ENCODE measurements at places on chromosomes 5 and 9.

DNA sequence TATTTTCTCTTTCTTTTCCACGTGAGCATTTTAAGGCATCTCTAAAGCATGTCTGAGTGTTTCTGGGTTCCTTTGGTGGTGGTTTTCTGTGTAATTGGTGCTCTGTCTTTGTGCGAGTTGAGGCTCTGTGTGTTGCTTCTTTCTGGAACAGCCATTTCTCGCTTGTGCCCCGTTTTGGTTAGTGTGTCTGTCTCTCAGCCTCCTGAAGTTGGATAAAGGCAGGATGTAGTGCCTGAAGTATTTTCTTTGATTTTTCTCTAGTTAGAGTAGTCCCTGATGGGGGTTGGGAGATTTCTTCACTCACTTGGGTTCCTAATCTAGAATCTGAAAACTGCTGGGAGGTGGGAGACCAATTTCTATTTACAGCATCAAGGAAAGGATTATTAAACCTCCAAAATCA lies 129.7 kb upstream of the TMEM161B start:
- DNase-seq = no peak

DNA sequence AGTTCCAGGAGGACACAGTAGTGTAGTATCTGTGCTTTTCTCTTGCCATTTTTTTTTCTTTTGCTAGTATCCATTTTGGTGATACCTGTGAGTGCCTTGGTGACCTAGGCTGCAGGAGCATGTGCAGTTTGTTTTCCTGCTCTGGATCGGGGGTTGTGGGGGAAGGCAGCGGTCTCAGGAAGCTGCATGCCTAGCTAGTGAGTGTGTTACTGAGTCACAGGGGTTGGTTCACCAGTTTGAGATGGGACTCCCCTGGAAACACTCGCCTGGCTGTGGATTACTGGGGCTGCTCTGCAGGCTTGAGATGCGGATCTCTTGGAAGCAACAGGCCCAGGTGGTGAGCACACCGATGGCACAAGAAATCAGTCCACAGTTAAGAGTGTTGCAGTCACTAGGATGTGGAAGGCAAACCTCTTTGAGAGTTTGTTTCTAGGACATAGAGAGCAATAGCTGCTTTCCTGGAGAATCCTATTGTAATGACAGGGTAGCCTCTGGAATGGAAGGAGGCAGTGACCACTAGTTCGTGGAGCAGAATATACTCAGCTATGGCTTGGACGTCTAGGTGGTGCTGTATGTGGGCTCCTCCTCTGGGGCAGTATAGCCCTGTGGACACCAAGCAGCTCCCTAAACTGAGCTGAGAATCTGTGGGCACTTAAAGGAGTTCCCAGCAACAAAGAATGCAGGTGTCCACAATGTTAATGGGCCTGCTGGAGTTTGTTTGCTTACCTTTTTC lies 20.0 kb upstream of the SPATA31E1 start:
- DNase-seq = no peak

DNA sequence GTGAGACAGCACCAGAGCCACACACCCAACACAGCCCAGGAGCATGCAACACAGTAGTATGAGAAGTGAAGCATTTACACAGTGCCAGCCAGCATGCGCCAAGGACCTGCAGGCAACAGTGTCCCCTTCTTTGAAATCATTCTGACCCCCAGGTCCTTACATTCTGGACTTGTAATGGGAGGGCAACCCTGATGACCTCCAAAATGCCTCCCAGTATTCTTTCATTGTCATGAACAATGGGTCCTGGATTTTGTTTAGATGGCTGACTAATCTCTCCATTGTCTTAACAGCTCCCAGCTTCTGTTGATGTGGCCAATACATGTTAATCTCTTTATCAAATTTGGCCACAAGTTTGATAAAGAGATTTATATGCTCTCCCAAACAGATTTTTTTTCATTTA lies 417.1 kb downstream of the DMRTA1 start:
- DNase-seq = no peak

DNA sequence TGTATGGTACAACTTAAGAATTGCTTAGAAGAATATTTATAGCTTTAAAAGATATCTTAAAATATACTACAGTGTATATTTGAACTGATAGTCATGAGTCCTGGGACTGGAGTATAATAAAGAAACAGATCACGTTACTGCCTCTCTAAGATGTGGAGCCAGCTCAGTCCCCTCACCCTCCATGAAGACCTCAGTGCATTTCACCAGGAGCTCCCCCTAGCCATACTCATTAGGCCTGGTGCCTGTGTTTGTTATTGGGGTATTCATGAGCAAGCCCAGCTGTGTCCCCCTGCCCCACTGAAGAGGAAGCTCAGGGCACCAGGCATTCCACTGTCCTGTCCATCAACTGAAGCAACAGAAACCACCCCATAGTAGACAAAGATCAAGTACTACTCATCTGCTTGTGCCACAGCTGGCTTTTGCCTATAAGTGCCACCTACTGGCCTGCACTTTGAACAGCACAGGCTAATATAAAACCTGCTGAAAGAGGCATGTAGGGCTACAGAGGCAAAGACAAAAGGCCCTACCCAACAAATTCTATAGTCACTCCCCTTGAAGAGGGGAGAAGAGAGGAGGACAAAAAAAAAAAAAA lies 850.2 kb upstream of the NUDT12 start:
- no peak for DNase-seq

DNA sequence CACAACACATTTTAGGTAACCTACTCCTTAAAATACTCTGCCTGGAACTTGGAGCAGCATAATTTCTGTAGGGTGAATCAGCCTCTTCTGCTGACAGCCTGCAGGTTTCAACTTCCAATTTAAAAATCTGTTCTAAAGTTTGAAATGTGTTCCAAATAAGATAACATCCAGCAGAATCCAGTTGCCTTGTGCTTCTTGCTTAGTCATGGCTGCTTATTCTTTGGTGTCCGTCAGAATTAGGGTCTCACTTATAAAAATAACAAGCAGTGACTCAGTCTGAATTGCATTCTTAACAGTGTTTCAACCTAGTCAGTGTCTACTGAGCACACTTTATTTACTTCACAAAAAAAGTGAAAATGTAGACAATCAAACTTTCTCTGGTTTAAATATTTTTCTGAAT lies 3.7 kb downstream of the CDH6 start:
- DNase-seq = no peak

DNA sequence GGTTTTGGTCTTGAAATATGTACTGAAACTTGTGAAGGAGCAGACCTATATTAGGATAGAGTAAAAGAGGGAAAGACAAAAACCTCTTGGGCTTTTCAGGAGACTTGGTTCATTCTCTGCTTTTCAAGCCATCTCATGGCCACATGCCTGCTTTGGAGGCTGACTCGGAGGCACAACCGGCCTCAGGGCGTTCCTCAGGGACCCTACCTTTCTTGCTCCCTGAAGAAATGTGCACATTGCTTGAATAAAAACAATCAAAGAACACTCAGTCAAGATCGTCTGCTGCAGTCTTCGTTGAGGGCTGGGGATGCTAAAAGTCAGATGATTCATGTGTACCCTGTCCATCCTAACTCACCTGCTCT lies 994 bp downstream of the IRGM start:
- no peak for DNase-seq
